Stimulated activated memory B cell treated with anti-CD40 and anti-IgM and Interleukin-4, amounts not matched to agents 10 μg/mL and 1 μg/mL and 100 μg/mL, for 72 hours (primary cell): ENCODE measurements at places on chromosomes 16 and 17.

DNA sequence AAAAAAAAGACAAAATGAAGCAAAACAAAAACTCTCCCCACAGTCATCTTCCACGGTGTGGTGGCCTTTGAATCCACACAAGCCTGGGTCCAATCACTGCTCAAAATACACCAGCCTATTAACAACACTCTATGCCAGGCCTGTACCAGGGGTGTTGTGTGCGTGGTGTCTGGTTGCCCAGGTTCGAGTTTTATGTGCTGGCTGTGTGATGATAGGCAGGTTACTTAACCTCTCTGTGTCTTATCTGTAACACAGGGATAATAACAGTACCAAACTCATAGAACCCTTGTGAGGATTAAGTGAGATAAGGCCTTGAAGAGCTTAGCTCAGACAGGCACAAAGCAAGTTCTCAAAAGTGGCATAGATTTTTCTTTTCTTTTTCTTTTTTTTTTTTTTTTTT, 235.2 kb downstream of the PARN start:
- H3K4me1 ChIP-seq: peaks cover 7% of the 10 kb centered on the region
- H3K27ac ChIP-seq: no peak overlapping the region
- H3K4me3 ChIP-seq: no peak overlapping the region
- no peak for ATAC-seq
- no peaks in the 10 kb centered on the region for H3K36me3 ChIP-seq
- H3K27me3 ChIP-seq: peaks cover 3% of the 10 kb centered on the region

DNA sequence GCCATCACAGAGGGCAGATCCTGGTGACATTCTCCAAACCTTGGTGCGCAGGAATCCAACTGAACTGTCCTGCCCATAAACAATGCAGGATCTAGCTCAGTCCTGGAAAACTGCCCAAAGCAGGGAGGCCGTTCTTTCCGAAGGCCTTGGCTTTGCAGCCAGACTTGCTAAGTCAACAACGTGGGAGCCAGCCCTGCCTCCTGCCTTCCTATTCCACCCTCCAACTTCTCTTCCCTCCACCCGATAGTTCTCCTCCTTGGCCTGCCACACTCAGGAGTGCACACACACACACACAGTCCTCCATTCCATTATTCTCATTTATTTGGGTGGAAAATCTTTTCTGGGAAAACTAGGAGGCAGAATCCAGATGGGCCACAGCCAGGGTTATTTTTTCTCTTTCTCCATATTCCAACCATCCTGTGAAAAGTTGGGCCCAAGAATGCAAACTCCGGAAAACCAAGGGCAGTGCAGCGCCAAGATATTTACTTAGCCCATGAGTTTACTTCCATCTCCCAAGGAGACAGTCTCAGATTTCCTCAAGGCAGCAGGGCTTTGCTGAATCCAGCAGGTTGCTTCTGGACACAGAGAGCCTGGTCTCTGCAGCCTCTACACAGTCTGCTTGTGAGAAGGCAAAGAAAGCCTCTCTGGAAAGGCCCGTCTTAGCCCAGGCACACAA, 15.8 kb downstream of the COPRS start:
- no peak overlapping the region for H3K27ac ChIP-seq
- H3K36me3 ChIP-seq: no peaks in the 10 kb centered on the region
- H3K4me3 ChIP-seq: no peak overlapping the region
- no peaks in the 10 kb centered on the region for H3K4me1 ChIP-seq

- no peak overlapping the region for H3K27ac ChIP-seq
- H3K4me1 ChIP-seq: no peaks in the 10 kb centered on the region
- H3K27me3 ChIP-seq: no peaks in the 10 kb centered on the region
- H3K4me3 ChIP-seq: no peak overlapping the region
- H3K36me3 ChIP-seq: no peaks in the 10 kb centered on the region
- ATAC-seq: no peak
Observed at GRCh38 chr17:70434536-70435490, 265.5 kb downstream of the KCNJ2 start.

DNA sequence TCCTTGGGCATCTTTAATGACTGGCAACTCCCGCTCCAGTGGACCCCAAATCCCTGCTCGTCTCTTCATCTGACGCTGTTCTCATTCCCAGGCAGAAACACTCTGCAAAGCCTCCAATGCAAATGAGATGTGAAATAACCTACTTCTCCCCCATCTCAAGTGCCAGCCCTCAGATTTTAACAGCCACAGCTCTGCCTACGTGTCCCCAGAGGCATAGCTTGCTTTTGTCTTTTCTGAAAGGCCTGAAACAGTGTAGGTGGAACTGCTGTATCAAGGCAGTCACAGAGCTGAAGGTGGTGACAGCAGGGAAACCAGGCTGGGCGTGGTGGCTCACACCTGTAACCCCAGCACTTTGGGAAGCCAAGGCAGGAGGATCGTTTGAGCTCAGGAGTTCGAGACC, 14.7 kb downstream of the RPH3AL start:
- peaks cover 20% of the 10 kb centered on the region for H3K4me1 ChIP-seq
- H3K27ac ChIP-seq: no peak overlapping the region
- H3K36me3 ChIP-seq: peaks cover 5% of the 10 kb centered on the region
- H3K4me3 ChIP-seq: no peak overlapping the region

- no peaks in the 10 kb centered on the region for H3K36me3 ChIP-seq
- H3K4me3 ChIP-seq: no peak overlapping the region
Observed at GRCh38 chr16:66045626-66046025, 320.9 kb upstream of the CDH5 start.

DNA sequence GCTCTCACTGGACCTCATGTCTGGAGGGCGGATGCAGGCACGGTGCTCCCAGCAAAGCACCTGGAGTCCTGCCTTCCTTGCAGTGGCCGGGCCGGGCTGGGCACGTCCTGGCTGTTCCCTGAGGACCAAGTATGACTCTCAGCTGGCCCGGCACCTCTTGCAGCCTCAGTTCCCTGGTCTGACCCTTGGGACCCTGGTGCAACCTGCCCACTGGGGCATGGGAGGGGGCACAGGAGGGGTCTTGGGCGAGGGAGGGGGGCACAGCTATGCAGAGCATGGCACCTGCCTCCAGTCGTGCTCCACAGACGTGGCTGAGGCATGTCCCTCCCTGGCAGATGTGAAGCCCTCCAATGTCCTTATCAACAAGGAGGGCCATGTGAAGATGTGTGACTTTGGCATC, 19.6 kb downstream of the MAP2K3 start:
- ATAC-seq: no peak
- H3K4me1 ChIP-seq: no peaks in the 10 kb centered on the region
- H3K27ac ChIP-seq: no peak overlapping the region
- no peak overlapping the region for H3K4me3 ChIP-seq
- no peaks in the 10 kb centered on the region for H3K27me3 ChIP-seq

DNA sequence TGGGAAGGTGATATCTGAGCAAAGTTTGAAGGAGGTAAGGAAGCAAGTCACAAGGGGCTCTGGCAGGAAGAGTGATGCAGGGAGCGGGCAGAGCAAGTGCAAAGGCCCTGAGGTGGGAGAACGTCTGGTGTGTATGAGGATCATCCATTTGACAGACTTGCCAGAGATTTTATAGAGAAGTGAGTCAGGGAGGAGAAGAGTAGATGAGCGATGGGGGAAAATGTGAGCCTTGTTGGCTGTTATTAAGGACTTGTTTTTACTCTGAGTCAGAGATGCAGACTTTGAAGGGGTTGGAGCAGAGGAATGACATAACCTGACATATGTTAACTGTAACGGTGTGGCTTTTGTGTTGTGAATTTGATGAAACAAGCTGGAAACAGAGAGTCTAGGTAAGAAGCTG, 3.5 kb upstream of the CLEC10A start:
- no peaks in the 10 kb centered on the region for H3K36me3 ChIP-seq
- no peak for ATAC-seq
- H3K4me3 ChIP-seq: no peak overlapping the region
- no peak overlapping the region for H3K27ac ChIP-seq

- peaks cover 31% of the 10 kb centered on the region for H3K4me1 ChIP-seq
- no peak overlapping the region for H3K27ac ChIP-seq
- H3K27me3 ChIP-seq: no peaks in the 10 kb centered on the region
- H3K4me3 ChIP-seq: no peak overlapping the region
Observed at GRCh38 chr17:28950017-28950751, 1.1 kb downstream of the PHF12 start.

GRCh38 chr16:83345846-83346640, 461.7 kb upstream of the HSBP1 start:
- H3K27ac ChIP-seq: no peak overlapping the region
- H3K4me3 ChIP-seq: no peak overlapping the region

DNA sequence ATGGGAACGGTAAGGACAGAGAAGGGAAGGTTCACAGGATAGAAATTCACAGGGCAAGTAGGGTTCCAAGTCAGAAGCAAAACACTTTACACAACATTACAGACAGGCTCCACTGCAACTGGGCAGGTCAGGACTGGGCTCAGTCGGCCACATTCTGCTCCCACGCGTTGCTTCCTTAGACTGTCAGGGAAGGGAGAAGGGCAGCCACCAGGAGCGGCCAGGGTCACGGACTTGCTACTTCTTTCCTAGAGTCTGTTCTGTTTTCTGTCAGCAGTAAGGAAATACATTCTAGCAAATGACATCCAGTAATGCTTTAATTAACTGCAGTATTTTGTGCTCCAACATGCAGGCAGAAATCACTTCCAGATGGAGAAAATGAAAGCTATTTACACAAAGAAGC, 160.3 kb upstream of the RPH3AL start:
- no peak overlapping the region for H3K4me3 ChIP-seq
- H3K27ac ChIP-seq: no peak overlapping the region
- ATAC-seq: no peak
- H3K36me3 ChIP-seq: peaks cover 3% of the 10 kb centered on the region
- H3K4me1 ChIP-seq: no peaks in the 10 kb centered on the region
- no peaks in the 10 kb centered on the region for H3K27me3 ChIP-seq

GRCh38 chr17:31493656-31494155, 102.2 kb downstream of the RAB11FIP4 start:
- H3K27ac ChIP-seq: peak overlapping the region; percentile 88
- peaks cover 96% of the 10 kb centered on the region for H3K4me1 ChIP-seq
- H3K36me3 ChIP-seq: no peaks in the 10 kb centered on the region
- no peaks in the 10 kb centered on the region for H3K27me3 ChIP-seq
- H3K4me3 ChIP-seq: peak overlapping the region; percentile 49

DNA sequence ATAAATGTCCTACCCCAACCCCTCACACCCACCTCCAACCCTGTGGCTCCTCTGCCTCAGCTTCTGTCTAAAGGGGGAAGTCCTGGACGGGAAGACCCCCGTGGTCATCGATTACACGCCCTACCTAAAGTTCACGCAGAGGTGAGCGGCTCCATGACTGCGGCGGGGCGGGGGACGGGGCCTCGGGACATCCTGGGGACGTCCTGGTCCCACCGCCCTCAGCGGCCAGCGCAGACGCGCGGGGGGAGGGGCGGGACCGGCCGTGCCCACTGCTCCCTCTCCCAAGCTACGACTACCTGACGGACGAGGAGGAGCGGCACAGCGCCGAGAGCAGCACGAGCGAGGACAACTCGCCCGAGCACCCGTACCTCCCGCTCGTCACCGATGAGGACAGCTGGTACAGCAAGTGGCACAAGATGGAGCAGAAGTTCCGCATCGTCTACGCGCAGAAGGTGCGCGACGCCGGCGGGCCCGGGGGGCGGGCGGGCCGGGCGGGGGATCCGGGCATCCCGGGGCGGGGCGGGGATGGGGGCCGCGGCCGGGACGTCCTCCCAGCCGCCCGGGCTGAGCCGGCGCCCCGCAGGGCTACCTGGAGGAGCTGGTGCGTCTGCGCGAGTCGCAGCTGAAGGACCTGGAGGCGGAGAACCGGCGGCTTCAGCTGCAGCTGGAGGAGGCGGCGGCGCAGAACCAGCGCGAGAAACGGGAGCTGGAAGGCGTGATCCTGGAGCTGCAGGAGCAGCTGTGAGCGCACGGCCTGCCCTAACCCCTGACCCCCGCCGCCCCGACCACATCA, 6.7 kb downstream of the RUNDC3A start:
- H3K27ac ChIP-seq: no peak overlapping the region
- H3K27me3 ChIP-seq: peaks cover 64% of the 10 kb centered on the region
- H3K36me3 ChIP-seq: peaks cover 18% of the 10 kb centered on the region
- ATAC-seq: peak; percentile 67
- H3K4me3 ChIP-seq: peak overlapping the region; percentile 77

DNA sequence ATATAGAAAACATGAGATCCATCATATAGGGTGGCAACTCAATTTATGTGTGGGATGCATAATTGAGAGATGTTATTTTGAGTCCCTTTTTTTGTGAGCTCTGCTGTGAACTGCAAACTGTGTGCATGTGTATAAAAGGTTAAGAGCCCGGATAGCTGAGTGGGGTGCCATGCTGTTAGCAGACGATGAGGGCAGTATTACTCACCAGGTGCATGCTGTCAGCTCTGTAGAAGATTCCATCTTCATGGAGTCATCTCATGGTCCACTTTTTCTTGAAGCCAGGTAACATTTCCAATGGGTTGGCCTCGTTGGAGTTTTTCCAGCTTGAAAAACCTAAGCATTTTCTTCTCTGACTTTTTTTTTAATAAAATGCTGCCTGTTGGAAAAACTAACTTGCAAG, 43.0 kb upstream of the RHBDL3 start:
- no peak for ATAC-seq
- H3K36me3 ChIP-seq: no peaks in the 10 kb centered on the region
- H3K4me1 ChIP-seq: peaks cover 38% of the 10 kb centered on the region
- no peak overlapping the region for H3K4me3 ChIP-seq
- no peaks in the 10 kb centered on the region for H3K27me3 ChIP-seq

GRCh38 chr16:65373097-65373496, 251.2 kb upstream of the CDH11 start:
- no peaks in the 10 kb centered on the region for H3K4me1 ChIP-seq
- H3K27me3 ChIP-seq: no peaks in the 10 kb centered on the region
- no peak overlapping the region for H3K27ac ChIP-seq

- no peak overlapping the region for H3K4me3 ChIP-seq
- H3K36me3 ChIP-seq: peaks cover 72% of the 10 kb centered on the region
- H3K4me1 ChIP-seq: peaks cover 52% of the 10 kb centered on the region
- no peak for ATAC-seq
Observed at GRCh38 chr17:45238155-45238774, 16.6 kb downstream of the FMNL1 start.

DNA sequence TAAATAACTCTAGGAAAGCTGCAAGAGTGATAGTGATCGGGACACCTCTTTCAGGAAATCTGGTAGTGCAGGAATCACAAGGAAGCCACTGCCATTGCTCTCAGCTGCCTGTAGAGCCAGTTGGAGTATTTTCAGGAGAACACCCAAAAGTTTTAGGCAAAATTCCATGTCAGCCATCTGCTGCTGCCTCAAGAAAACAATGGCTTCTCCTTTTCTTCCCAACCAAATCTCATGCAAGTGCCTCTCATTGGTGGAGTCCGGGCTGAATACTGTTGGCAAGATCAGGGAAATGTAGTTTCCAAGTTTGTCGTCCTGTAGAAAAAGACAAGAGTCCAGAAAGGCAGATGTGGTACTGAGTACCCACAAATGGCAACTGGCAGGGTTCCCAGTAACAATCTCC, 54.9 kb upstream of the TANC2 start:
- H3K27ac ChIP-seq: no peak overlapping the region
- peaks cover 21% of the 10 kb centered on the region for H3K27me3 ChIP-seq
- no peak overlapping the region for H3K4me3 ChIP-seq
- ATAC-seq: no peak

- H3K36me3 ChIP-seq: peaks cover 8% of the 10 kb centered on the region
- H3K4me1 ChIP-seq: no peaks in the 10 kb centered on the region
- no peak overlapping the region for H3K27ac ChIP-seq
- no peaks in the 10 kb centered on the region for H3K27me3 ChIP-seq
- no peak overlapping the region for H3K4me3 ChIP-seq
Observed at GRCh38 chr17:72952641-72953315, 139.7 kb downstream of the SLC39A11 start.
